ENCODE measurements at places on chromosomes 12 and 14. TPM values are rescaled to one million over a fixed set of nuclear protein-coding genes. Genes with fewer than 3 reads are reported as not detected.
A peak's percentile ranks its signal among the peaks of the same experiment; 100 is the strongest.

- peaks cover 35% of the 10 kb centered on the region for H3K36me3 ChIP-seq
- no peak overlapping the region for H3K27ac ChIP-seq
- no peak overlapping the region for H3K4me3 ChIP-seq
- no peaks in the 10 kb centered on the region for H3K27me3 ChIP-seq
- H3K4me1 ChIP-seq, result peaks cover 38% of the 10 kb centered on the region
- peak; percentile 4 for DNase-seq
These were observed 169.5 kb upstream of the FOXN3 start for GRCh38 chr14:89586258-89587135.

The MYO1H gene
- not detected for total RNA-seq

DNA sequence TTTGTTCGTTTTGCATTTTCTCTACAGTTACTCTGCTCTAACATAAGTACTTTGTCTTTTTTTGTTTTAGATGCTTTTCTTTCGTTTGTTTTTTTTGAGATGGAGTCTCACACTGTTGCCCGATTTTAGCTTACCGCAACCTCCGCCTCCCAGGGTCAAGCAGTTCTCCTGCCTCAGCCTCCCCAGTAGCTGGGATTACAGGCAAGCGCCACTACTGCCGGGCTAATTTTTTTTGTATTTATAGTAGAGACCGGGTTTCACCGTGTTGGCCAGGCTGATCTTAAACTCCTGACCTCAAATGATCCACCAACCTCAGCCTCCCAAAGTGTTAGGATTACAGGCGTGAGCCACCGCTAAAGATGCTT lies 2.7 kb downstream of the DIP2B start:
- peaks cover 2% of the 10 kb centered on the region for H3K27me3 ChIP-seq
- H3K4me3 ChIP-seq, result peak overlapping the region; percentile 95
- DNase-seq, result no peak
- H3K36me3 ChIP-seq, result peaks cover 5% of the 10 kb centered on the region
- H3K4me1 ChIP-seq, result peaks cover 53% of the 10 kb centered on the region
- H3K27ac ChIP-seq, result peak overlapping the region; percentile 34

- peaks cover 54% of the 10 kb centered on the region for H3K4me1 ChIP-seq
- peaks cover 3% of the 10 kb centered on the region for H3K36me3 ChIP-seq
- peak overlapping the region; percentile 10 for H3K27ac ChIP-seq
- no peaks in the 10 kb centered on the region for H3K27me3 ChIP-seq
- H3K4me3 ChIP-seq, result no peak overlapping the region
These were observed 236.9 kb upstream of the AMIGO2 start for GRCh38 chr12:47316609-47317049.

DNA sequence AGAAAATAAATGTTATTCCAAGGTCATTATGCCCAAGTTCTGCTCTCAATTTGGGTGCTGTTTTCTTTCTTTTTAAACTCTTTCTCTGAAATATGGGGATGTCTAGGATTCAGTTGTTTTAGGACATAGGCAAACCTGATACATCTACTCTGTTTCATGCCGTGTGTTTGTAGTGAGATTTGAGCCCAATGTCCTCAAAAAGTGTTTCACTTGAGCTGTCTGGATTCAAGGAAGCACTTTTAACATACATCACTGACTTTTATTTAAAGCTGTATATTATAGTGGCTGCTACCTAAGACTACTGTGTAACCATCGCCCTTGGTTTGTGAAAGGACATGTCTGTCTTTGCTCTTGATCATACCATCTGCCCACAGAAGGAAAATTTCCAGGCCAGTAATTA lies 709.3 kb upstream of the STXBP6 start:
- no peaks in the 10 kb centered on the region for H3K4me1 ChIP-seq
- no peak for DNase-seq
- no peak overlapping the region for H3K27ac ChIP-seq
- H3K4me3 ChIP-seq, result no peak overlapping the region
- H3K36me3 ChIP-seq, result no peaks in the 10 kb centered on the region

- peaks cover 38% of the 10 kb centered on the region for H3K4me1 ChIP-seq
- H3K27me3 ChIP-seq, result peaks cover 29% of the 10 kb centered on the region
- no peak overlapping the region for H3K27ac ChIP-seq
- H3K4me3 ChIP-seq, result no peak overlapping the region
These were observed 112.8 kb upstream of the PELI2 start for GRCh38 chr14:56005191-56006053.

The C14orf132 gene
- total RNA-seq, result 0.20 TPM

DNA sequence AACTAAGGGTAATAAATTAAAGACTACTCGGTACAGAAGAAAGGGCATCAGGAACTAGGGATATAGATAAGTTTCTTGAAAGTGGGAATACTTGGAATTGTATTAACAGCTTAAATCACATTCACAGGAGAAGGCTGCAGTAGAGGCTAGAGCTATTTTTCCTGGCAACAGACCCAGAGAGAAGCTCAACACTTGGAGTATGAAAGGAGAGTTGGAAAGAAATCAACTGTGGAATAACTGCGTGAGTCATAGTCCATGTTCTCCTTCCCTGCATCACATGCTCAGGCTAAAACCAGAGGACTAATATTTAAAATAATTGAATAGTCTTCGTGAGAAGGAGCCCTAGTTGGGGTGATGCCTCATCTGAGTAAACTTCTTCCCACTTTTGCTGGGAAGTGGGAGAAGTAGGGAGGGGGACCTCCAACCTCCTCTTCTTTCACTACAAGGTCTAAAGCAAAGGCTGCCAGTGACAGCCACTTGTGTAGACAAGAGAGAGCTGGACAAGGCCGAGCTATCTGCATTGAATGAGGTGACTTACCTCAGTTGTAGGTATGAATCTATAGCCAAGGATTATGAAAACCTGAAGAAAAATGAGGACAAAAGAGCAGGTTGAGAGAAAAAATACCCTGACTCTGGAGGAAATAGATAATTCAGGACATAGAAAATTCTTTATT lies 32.7 kb downstream of the DYRK2 start:
- H3K27ac ChIP-seq, result no peak overlapping the region
- H3K27me3 ChIP-seq, result peaks cover 9% of the 10 kb centered on the region
- peaks cover 7% of the 10 kb centered on the region for H3K36me3 ChIP-seq
- no peak for DNase-seq

DNA sequence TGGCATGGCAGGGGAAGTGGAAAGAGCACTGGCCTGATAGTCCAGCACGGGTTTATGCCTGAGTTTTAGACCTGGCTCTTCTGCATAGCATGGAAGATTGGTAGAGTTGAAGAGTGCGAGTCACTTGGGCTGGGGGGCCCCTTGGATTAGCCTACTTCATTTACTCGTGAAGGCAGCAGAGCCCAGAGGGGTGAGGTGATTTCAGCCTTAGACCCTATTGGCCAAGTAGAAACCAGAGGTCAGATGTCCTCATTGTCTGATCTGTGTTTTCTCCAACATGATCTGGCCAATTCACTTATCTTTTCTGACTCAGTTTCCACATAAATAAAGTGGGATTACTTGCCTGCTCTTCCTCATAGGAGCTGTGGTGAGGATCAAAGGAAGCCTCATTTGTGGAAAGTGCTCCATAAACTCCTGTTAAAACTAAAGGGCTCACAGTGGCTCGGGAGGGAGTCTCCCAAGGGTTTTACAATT lies 1.9 kb downstream of the PLEKHG3 start:
- no peak overlapping the region for H3K27ac ChIP-seq
- peaks cover 28% of the 10 kb centered on the region for H3K27me3 ChIP-seq
- H3K4me3 ChIP-seq, result peak overlapping the region; percentile 85
- no peaks in the 10 kb centered on the region for H3K36me3 ChIP-seq

DNA sequence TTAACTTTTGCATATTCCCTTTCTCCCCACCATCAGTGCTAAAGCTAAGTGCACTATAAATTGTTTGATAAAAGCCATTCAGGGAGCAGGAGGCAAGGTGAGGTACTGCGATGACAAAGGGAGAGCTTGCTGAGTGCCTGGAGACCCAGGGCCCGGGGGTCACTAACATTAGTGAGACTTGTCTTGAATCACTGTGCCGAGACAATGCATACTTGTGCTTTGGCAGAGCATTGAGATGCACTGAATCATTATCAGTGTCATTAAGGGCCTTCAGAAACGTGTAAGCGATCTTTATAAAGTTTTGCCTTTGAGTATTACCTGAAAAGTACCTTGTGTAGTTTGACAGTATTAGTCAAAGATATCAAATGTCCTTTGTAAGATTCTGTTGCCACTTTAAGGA lies 447.5 kb downstream of the PCNX1 start:
- H3K36me3 ChIP-seq, result peaks cover 51% of the 10 kb centered on the region
- H3K4me3 ChIP-seq, result no peak overlapping the region
- DNase-seq, result no peak
- peaks cover 47% of the 10 kb centered on the region for H3K4me1 ChIP-seq
- H3K27ac ChIP-seq, result no peak overlapping the region
- H3K27me3 ChIP-seq, result no peaks in the 10 kb centered on the region

The DACT1 gene
- 2.3 TPM for total RNA-seq

- no peaks in the 10 kb centered on the region for H3K27me3 ChIP-seq
- no peak for DNase-seq
These were observed 25.9 kb downstream of the PSEN1 start for GRCh38 chr14:73162251-73162650.

GRCh38 chr14:91402771-91403600 lies 14.6 kb downstream of the CCDC88C start:
- peaks cover 86% of the 10 kb centered on the region for H3K4me1 ChIP-seq
- no peak for DNase-seq
- peak overlapping the region; percentile 55 for H3K27ac ChIP-seq
- H3K36me3 ChIP-seq, result peaks cover 23% of the 10 kb centered on the region
- peak overlapping the region; percentile 52 for H3K4me3 ChIP-seq

The HOXC9 gene
- total RNA-seq, result not detected

The HOXC12 gene
- not detected for total RNA-seq

The BEGAIN gene
- 2.5 TPM for total RNA-seq

The FLVCR2 gene
- total RNA-seq, result 2.9 TPM

DNA sequence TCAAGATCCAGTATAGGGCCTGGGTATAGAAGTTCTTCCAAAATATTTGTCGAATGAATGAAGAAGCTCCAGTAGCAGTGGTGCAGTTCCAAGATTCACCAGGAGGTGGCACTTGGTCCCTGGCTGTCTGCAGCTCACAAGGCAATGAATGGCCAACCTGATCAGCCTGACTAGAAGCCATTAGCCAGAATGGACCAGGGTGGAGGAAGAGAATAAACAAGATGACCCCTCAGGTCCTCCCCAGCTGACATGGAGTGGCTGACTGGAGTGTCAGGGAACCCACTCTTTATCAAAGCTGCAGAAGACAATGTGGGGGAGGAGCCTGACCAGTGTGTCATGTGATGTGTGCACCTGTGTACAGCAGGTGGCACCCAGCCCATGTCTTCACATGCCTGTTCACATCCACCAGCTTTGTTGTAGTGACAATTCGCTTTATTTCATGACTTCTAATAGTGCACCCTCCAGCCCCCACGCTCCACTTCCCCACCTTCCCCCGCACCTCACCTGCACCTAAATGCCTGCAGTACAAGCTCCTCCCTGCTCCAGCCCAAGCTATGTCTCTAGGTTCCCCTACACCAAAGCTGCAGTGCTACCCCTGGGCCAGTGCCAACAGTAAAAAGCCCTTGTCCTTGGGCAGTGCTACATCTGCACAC lies 3.0 kb downstream of the LTBP2 start:
- peaks cover 34% of the 10 kb centered on the region for H3K27me3 ChIP-seq
- H3K4me3 ChIP-seq, result no peak overlapping the region
- H3K36me3 ChIP-seq, result no peaks in the 10 kb centered on the region
- no peak overlapping the region for H3K27ac ChIP-seq

The MYF5 gene
- not detected for total RNA-seq

The NINJ2 gene
- 4.8 TPM for total RNA-seq

GRCh38 chr12:57693659-57694458 lies at the start of gene OS9:
OS9 (plus strand) TSS chr12:57694132; CDS start chr12:57694162, 30 bp downstream.
- H3K4me1 ChIP-seq, result no peaks in the 10 kb centered on the region
- H3K27ac ChIP-seq, result no peak within 1 kb of the TSS
- no peak within 1 kb of the TSS for H3K4me3 ChIP-seq
- peaks cover 19% of the 10 kb centered on the region for H3K27me3 ChIP-seq
- peak; percentile 95 for DNase-seq

The KLRB1 gene
- total RNA-seq, result 0.15 TPM

DNA sequence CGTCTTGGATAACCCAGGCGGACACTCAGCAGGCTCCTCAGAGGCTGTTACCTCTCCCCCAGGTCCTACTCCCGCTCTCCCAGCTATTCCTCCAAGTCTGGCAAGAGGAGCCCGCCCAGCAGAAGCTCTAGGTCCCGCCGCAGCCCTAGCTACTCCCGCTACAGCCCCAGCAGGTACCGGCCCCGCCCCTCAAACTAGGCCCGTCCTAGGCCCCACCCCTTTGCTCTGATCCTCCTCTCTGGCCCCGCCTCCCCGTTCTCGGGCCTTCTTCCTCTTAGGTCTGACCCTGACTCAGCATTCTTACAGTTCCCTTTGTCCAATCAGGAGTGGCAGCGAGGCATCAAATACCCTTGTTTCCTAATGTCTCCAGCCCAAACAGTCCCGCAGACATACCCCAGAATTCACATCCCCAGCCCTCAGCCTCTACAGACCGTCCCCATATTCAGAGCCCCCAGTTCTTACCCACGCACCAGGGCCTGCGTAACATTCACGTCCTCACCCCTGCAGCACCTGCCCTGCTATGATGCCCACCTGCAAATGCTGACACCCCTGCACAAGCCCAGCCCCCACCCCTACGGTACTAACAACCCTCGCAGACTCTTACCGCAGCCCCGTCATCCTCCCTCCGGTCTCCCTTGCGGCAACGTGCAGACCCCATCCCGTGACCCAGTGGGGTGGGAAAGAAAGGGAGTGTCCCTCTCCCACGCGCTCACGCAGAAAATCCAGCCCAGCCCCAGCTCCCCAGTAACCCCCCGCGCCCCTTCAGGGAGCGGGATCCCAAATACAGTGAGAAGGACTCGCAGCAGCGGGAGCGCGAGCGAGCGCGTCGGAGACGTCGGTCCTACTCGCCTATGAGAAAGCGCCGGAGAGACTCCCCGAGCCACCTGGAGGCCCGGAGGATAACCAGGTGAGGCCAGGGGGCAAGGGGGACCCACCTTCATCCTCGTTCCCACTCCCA lies 25.0 kb upstream of the HSPB8 start:
- H3K27me3 ChIP-seq, result peaks cover 6% of the 10 kb centered on the region
- no peak overlapping the region for H3K27ac ChIP-seq
- no peaks in the 10 kb centered on the region for H3K36me3 ChIP-seq
- peaks cover 6% of the 10 kb centered on the region for H3K4me1 ChIP-seq
- DNase-seq, result no peak
- H3K4me3 ChIP-seq, result no peak overlapping the region

- H3K27me3 ChIP-seq, result no peaks in the 10 kb centered on the region
- H3K4me3 ChIP-seq, result no peak overlapping the region
- no peak for DNase-seq
- peak overlapping the region; percentile 36 for H3K27ac ChIP-seq
- peaks cover 55% of the 10 kb centered on the region for H3K4me1 ChIP-seq
These were observed 9.4 kb downstream of the GCH1 start for GRCh38 chr14:54893151-54893760.

GRCh38 chr12:24909667-24910066 lies 39.2 kb downstream of the BCAT1 start:
- no peak for DNase-seq
- peaks cover 2% of the 10 kb centered on the region for H3K27me3 ChIP-seq
- H3K4me3 ChIP-seq, result no peak overlapping the region

Measured in activated T-helper 1 cell treated with anti-CD3 and anti-CD28 coated beads, Interleukin-12 subunit alpha, Interleukin-12 subunit beta, Interleukin-2, Interleukin-4 antibody, amounts not matched to agents 30 ng/mL and 10 ng/mL and 1 ng/mL, durations not matched to agents 14 hours and 24 hours and 36 hours (primary cell).